Activated CD4-positive, alpha-beta memory T cell treated with anti-CD3 and anti-CD28 coated beads for 36 hours (primary cell): ENCODE measurements at places on chromosomes 1 and 21.

- peak; percentile 29 for DNase-seq
Measured at GRCh38 chr1:6396998-6397397, 3.4 kb upstream of the ACOT7 start.

DNA sequence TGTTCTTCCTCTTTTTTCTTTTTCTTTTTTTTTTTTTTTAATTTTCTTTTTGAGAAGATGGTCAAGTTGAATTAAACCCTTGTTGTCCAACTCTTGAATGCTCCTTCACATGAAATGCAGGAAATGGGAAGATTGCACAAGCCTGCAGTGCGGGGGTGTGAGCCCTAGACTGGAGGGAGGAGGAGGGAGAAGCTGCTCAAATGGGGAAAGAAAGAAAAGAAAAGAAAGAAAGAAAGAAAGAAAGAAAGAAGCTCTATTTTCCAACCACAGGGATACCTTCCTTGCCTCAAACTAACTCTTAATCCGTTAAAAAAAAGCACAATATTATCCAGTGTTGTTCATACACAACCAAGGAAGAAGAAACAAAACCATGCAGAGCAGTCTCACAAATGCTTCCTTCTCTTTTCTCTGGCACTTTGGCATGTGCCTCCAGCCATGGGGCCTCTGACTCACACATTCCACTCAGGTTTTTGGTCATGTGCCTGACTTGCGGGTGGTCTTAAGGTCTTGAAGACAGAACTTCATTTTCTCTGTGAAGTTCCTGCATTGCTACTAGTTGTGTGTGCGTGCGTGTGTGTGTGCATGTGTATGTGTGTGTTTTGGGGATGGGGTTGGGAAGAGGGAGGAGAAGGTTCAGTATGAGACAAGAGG is 276.1 kb downstream of the RPS6KC1 start:
- DNase-seq: no peak

- no peak for DNase-seq
Measured at GRCh38 chr1:67078291-67078690, 24.3 kb upstream of the SLC35D1 start.

DNA sequence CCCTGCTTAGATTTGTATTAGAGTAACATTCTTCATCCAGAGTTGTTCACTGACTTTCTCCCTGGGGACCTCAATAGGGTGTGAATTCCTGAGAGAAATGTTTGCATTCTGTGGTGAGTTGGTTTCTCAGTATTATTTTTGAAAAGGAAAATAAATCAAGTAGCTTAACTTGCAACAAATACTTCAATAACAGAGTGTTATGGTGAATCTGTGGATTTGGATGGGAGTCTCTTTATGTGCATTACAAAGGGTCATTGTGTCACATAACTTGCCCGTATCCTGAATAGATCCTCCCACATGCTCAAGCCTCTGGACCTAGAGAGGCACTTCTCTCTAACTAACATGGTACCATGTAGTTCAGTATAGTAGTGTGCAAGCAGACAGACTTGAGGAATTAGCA is 68.4 kb upstream of the IPO9 start:
- no peak for DNase-seq

DNA sequence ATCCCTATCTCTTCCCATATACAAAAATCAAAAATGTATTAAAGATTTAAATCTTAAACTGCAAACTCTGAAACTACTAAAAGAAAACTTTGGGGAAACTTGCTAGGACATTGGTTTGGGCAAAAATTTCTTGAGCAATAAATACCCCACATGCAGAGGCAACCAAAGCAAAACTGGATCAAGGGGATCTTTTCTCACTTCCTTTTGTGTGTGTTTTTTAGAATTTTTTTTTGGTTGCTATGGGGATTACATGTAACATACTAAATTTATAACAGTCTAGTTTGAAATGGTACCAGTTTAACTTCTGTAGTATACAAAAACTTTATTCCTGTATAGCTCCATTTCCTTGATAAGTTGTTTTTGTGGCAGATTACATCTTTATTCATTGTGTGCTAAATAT is 16.8 kb downstream of the MAST2 start:
- DNase-seq: no peak

DNA sequence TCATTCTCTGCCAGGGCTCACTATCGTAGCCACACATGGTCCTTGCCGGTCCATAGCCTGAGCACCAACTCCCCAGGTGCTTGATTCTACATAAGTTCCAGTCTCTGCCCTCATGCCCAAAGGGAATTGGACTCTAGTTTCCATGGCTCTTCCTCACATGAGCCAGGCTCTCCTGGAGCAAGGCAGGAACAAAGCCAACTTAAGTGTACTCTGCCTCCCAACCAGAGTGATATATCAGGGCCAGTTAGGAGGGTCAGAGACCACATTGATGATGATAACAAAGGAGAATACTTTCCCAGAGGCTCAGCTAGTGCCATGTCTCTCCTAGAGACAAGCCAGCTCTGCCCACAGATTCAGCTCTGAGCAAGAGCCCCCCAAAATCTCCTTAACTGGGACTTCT is 70.9 kb downstream of the ERI3 start:
- DNase-seq: no peak

GRCh38 chr1:89996450-89997110 is 1.7 kb downstream of the ZNF326 start:
- DNase-seq: no peak

DNA sequence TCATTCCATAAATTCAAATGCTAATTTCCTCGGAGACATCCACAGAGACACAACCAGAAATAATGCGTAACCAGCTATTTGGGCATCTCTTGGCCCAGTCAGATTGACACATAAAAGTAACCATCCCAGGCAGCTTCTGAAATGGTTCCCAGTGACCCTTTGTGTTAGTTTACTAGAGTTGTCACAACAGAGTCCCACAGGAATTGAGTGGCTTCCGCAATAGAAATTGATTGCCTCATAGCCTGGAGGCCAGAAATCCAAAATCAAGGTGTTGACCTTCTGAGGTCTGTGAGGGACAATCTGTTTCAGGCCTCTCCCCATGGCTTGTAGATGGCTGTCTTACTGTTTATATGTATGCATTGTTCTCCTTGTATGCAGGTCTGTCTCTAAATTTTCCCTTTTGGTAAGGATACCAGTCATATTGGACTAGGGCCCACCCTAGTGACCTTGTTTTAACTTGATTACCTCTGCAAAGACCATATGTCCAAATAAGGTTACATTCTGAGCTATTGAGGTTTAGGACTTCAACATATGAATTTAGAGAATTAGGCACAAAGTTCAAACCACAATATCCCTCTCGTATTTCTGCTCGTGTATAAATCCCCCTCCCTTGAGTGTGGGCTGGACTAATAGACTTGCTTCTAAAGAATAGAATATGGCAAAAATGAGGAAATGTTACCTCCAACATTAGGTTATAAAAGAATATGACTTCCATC is 78.2 kb upstream of the FGGY start:
- DNase-seq: no peak

GRCh38 chr1:1360506-1361169 is 2.3 kb upstream of the MXRA8 start:
- DNase-seq: no peak

DNA sequence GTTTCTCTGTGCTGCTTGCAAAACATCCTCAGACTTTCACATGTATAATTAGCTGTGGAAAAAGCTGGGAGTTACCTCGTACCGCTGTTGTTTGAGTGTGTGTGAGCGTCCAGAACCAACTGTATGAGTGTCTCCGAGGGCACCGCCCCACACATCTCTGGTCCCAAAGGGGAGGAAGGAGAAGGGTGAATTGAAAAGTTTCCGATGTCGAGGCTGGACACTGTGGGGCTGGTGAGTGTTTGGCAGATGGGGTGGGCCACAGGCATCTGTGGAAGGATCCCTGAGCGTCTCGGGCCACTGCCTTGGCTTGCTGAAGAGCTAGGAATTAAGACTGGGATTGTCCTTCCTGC is 1.2 kb downstream of the ATP2B4 start:
- DNase-seq: peak; percentile 59

DNA sequence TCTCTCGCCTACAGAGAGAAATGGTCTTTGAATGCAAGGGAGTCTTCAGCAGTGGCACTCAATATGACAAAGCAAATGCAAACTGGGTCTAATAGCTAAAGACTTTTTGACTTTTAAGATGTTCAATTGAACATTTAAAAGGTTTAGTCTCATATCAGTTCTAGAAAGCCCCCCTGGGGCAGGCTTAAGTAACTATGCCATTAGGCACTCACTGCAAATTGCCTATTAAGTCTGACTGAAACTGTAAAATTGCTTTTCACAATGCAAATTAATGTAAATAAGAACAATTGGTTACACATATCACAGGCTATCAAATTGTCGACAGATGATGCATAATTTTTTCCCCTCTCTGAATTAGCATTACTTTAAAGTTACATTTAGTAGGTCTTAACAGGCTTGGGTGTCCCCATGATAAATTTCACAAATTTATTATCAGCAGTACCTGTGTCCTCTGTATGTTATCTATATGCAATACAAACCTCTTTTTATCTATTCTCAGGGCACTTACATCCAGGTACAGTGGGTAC is 329.1 kb downstream of the LRRIQ3 start:
- no peak for DNase-seq

DNA sequence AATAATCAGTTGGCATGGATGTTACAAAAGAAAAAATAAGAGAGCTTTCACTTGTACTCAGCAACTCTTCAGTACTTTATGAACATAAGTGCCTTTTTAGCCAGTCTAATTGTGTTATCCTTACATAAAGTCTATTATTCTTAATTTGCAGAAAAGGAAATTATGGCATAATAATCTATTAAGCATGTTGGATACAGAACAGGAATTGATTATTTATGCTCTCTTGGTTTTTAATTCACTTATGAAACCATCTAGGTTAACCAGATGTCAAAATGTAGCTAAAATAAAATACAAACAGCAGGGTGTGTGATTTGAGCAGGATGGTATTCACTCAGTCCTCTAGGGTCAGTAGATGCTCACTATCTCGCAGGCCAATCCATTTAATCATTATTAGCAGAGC is 79.7 kb downstream of the PLPPR5 start:
- DNase-seq: no peak

GRCh38 chr1:85277802-85278201 is 1.4 kb upstream of the BCL10 start:
- DNase-seq: no peak
